ENCODE measurements at places on chromosomes 2 and 18.

- no peak for DNase-seq
Measured at GRCh38 chr2:46230115-46230571, 67.1 kb upstream of the EPAS1 start.

GRCh38 chr18:53601344-53601743, 623.1 kb downstream of the MBD2 start:
- DNase-seq = no peak

DNA sequence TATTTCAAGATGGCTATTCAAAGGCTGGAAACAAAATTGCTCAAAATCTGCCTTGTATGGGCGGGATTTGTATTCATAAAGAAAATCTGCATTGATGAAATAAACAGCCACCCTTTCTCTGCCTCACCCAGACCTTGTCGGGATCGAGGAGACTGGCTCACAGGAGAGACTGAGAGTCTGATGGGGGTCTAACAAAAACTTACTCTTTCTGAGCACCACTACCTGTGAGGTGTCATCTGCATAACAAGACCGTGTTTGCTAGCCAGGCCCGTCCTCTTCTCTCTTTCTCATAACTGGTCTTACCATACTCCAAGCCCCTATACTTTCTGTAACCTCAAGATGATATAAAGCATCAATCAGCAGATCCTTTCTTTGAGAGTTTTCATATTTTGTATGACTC, 115.6 kb downstream of the INO80D start:
- no peak for DNase-seq

GRCh38 chr18:49616618-49617328, 54.9 kb downstream of the LIPG start:
- no peak for DNase-seq

- DNase-seq = no peak
Measured at GRCh38 chr2:189024901-189025618, 50.9 kb downstream of the COL3A1 start.

GRCh38 chr18:50622320-50622719, 62.4 kb downstream of the MAPK4 start:
- no peak for DNase-seq

DNA sequence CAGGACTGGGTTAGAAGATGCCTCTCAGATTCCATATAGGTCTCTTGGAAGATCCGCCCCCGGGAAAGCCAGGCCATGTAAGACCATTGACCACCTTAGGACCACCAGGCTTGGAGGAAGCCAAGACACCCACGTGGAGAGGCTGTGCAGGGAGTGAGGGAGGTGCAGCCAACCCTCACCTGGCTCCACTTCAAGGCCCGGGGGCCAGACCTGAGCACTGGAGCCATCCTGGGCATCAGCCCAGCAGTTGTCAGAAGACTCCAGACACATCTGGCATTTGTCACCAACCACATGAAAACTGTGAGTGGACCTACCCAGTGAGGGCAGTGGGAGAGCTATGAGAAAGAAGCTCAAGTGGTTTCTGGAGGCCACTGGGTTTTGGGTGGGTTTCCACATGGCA, 214.4 kb downstream of the MYT1L start:
- no peak for DNase-seq

- DNase-seq = no peak
Measured at GRCh38 chr2:88590998-88591613, 36.2 kb downstream of the EIF2AK3 start.

DNA sequence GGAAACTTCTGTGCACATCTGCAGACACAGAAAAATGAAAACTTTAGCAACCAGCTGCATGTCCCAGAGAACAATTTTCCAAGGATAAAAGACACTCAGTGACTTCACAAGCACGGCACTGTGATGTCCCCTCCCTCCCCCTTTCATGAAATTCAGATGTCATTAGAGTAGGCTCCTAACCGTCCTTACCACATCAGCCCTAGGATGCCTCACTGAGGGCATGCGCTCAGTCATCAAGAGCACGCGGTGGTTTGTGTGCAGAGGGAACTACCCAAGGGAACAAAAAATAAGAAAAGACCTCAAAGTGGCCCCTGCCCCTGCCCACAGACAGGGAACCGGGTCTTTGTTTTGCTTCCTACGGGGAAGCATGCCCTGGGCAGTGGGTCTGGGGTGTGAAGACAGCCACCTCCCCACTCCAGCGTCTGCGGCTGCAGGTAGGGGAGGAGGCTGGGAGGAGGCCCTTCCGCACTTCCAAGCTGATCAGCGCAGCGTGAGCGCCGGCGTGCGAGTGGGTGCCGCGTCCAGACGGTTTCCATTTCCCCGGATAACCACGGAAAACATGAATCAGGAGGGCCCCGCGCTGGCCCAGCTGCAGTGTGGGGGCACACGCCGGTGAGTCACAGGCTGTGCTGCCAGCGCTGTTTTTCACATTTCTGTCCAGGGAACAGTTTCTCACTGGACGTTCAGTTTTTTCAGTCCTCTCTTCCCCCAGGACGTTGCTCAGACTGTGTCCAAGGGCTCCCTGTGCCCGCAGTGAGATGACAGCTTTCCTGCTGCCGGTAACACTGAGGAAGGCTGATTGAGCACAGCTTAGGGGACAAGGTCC, 70.6 kb downstream of the COPS8 start:
- no peak for DNase-seq

GRCh38 chr2:52345676-52346075, 1313.7 kb upstream of the NRXN1 start:
- no peak for DNase-seq

GRCh38 chr18:11113046-11113548, 36.3 kb downstream of the PIEZO2 start:
- DNase-seq = no peak

DNA sequence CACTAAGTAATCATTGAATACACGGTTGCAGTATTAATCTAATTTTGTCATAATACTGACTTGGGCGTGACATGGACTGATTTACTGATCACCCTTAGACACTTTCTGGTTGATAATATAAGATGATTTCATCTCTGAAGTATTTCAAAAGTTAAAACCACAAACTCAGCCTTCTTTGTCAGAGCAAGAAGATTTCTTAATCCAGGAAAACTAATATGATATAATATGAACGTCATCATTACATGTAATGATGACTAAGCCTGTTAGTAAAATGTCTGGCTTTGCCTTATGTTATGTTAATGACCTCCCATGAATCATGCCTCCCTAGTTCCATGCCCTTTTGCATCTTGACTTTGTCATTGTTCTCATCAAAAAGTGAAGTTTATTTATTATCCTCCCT, 1325.0 kb upstream of the CDH2 start:
- DNase-seq = no peak

DNA sequence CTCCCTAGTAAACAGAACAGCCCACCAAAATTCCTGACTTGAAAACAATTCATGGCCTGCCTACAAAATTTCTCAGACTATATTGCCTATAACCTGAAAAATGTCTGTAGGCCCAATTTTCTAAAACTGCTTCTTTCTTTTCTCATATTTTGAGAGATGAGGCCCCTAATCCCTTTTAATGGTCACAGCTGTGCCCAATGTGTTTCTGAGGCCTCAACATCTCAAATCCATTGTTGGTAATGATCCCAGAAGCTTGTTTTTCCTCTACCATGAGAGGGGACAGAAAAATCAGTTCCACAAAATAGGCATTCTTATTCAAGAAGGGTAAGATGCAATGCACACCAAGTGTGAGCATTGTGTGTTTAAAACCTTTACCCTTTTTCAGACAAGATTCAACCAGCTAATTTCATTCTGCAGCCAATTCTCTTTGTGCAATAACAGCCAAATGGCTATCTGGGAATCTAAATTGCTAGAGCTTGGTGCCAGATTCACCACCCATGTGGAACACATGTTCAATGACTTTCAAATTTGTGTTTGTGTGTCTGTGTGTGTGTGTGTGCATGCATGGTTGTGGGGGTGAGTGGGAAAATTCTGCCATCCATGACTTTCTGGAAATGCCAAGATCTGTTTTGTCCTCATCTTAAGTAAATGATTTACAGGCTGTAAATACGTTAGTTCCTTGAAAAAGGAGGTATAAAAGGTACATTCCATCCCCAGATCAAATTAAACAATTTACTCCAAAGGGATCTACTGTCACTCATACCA, 319.5 kb downstream of the TNS1 start:
- DNase-seq = no peak

DNA sequence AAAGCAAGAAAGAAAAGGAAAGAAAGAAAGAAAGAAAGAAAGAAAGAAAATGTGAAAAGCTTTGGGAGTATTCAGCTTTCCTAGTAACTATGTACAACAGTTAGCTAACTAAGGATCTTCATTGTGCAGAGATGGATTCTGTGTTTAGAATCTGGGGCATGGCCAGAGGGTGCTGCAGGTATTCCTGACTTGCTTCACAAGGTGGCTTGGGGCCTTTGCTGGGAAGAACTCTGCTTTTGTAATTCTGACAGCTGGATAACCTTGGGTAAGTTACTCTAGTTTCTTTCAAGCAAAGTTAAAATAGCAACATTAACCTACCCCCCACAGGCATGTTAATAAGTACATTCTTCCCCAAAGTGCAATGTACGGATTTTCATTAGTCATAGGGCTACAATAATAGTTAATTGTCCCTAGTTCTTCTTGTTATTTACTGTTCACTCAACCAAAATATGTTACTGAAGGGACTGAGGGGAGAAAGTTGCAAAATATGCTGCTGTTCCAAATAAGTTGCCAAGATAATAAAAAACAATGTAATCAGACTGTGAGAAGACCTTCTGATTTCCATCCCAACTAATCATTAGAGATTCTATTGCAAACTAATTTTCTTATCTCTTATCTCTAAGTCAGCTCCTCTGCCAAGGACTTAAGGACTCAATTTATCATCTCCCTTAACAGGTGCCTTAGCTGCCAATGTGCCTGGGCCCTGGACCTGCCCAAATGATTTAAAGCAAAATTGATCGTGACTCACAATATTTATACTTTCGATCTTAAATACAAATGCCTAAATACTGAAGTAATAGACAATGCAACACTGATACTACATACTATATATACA, 50.3 kb downstream of the SERPINB8 start:
- DNase-seq = no peak

DNA sequence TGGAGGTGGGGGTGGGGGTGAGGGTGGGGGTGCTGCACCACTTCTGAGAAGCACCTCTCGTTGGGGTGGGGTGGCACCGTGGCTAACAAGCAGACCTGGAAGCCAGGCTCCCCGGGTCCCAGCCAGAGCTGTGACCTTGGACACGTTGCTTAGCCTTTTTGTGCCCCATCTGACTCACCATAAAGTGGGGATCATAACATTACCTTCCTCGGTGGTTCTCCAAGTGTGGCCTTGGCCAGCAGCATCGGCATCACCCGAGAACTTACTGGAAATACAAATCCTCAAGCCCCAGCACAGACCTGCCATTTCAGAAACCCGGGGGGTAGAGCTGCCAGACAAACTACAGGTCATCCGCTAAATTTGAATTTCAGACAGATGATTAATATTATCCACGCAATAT, 58.7 kb upstream of the SLC66A3 start:
- no peak for DNase-seq

GRCh38 chr18:50917021-50917420, 38.1 kb downstream of the ME2 start:
- no peak for DNase-seq

DNA sequence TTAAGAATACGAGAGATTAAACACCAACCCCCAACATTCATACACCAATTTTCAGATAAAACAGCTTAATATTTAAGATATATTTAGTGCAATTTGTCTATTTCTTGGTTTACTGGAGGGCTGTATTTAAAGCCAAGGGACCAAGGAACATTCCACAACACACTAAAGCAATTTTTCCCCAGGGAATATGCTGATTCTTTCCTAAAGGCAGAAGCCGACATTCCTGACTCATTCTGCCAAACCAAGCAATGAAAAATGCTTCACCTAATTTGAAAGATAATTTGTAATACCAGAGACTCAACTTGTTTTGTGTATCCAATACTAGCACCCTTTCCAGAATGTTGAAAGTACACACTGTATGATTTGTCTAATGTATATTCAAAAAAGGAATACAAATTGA, 1267.6 kb upstream of the PIK3C3 start:
- no peak for DNase-seq

- DNase-seq = no peak
Measured at GRCh38 chr18:10230072-10230471, 224.4 kb upstream of the APCDD1 start.

- no peak for DNase-seq
Measured at GRCh38 chr2:217409949-217410680, 550.3 kb upstream of the TNP1 start.

DNA sequence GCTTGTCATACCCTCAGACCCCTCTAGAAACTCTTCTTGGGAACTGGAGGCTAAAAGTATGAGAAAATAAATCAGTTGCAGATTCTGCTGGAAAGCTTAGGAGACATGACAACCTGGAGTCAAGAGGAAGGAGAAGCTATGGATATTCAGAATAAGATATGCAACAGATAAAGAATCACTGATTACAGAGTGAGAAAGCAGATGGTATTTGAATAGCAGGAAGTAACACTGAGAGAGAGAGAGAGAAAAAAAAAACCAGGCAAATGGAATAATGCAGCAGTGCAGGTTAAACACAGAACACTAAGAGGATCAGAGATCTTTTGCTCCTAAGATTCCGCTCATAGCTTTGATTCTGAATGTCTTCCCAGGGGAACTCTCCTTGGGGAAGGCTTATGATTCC, 1284.1 kb upstream of the NXPH2 start:
- no peak for DNase-seq

DNA sequence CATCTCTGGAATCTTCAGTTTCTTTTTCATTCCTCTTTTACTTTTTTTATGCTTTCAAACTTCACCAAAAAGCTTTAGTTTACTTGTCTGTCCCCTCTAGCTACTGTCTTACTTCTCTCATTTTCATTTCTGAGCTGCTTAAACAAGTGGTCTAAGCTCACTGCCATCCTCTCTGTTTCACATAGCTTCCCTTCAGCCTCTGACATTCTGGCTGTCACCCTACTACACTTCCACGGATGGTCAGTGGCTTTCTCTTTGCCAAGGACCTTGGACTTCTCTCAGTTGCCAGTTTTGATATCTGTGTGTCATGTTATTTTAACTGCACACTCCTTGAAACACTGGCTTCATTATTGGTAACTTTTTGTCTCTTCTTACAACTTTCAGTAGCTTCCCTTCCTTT, 176.1 kb downstream of the IKZF2 start:
- no peak for DNase-seq

DNA sequence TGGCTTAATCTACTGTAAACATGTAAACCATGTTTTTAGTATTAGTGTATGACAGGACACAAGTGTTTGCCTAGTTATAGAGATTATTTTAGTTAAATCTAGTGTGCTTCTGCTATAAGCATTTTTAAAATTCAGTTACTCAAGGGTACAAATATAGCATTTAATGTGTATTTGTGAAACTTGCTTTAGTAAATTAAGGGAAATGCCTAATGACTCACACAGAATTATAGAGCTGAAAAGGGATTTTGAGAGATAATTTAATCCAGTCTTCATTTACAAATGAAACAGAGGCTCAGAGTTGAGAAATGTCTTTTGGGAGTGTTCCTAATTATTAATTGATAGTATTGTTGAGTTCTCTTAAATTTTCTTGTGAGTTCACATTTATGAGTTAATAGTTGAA, 8.2 kb downstream of the ACTR3 start:
- DNase-seq = no peak

GRCh38 chr2:40554665-40555294, 102.9 kb upstream of the SLC8A1 start:
- DNase-seq = no peak
